ENCODE measurements at places on chromosomes 5 and 9.

DNA sequence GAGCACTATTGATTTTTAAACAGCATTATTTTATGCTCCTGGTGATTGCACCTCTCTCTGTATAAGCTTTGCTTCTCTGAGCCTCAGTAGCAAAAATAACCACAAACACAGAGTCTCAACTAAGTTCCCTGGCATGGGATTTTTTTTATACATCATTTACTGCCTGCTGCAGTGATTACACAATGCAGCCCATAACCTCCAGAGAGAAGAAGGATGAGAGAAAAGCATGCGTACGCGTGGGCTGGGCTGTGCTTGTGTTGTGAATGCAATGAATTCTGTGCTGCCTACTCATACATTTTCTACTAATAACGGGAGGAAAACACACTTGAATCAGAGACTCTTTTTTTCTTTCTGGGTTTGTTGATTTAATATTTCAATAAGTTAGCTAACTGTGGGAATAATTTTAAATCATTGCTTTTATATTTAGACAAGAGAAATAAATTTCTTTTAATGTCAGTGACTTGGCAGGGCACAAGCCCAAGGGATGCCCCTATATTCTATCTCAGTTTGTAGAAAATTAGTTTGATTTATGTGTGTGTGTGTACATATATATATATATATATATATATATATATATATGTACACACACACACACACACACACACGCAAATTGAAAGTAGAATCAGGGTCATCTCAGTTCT is 351.5 kb downstream of the MED10 start:
- no peak for DNase-seq

GRCh38 chr5:65070026-65070425 is 301.3 kb downstream of the CWC27 start:
- DNase-seq = no peak

GRCh38 chr9:14075218-14075617 is 238.7 kb downstream of the NFIB start:
- DNase-seq = no peak

GRCh38 chr9:133772581-133772980 is 34.4 kb upstream of the SARDH start:
- no peak for DNase-seq

GRCh38 chr5:137921931-137922330 is 32.7 kb downstream of the PKD2L2 start:
- no peak for DNase-seq

- no peak for DNase-seq
Observed at GRCh38 chr9:70466976-70467561, 52.6 kb upstream of the KLF9 start.

DNA sequence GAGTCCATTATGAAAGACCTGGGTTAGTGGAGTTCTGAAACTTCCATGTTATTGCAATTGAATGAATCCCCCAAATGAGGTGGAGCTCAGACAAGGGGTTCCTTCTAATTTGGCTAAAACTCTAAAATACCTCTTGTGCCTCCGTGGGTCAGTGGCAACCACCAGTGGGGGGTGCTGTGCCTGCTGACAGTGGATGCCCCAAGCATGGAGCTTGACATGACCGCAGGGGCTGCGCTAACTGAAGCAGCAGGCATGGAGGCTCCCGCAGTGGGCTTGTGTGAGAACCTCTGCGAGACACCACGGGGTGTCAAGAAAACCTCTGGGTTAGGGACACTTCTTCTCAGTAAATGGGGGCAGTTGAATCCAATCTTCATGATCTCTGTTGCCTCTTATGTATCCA is 200.5 kb downstream of the DRD1 start:
- no peak for DNase-seq

DNA sequence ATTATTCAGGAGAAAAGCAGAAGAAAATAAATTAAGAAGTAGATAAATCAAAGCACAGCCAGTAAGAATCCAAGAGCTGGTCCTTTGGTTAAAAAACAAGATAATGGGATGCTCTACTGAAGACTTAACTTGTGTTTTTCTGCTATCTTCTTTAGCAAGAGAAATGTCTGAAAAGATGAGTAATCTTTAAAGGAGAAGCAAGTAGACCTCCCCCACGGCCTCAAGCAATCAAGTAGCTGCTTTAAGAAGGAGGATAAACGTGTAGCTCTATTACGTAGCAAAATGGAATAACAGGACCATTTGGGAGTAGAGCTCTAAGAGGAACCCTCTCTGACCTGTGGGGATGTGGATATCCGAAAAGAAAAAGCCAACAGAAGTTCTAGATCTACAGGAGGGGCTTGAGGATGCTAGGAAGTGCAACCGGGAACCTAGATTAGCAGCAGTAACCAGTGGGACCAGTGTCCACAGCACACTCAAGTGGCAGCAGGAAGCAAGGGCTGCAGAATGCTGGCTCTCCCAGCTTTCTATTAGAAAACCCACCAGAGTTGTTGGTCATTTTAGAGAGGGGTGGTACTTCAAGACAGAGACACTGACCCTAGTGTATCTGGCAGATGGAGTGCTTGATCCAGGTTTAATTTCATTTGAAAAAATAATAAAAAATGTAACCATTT is 185.4 kb downstream of the GABBR2 start:
- no peak for DNase-seq

- DNase-seq = no peak
Observed at GRCh38 chr9:132888151-132888550, 9.5 kb downstream of the SPACA9 start.

GRCh38 chr5:178426326-178427130 is 163.7 kb downstream of the COL23A1 start:
- no peak for DNase-seq

- DNase-seq = no peak
Observed at GRCh38 chr5:32352685-32353084, 39.9 kb upstream of the MTMR12 start.

DNA sequence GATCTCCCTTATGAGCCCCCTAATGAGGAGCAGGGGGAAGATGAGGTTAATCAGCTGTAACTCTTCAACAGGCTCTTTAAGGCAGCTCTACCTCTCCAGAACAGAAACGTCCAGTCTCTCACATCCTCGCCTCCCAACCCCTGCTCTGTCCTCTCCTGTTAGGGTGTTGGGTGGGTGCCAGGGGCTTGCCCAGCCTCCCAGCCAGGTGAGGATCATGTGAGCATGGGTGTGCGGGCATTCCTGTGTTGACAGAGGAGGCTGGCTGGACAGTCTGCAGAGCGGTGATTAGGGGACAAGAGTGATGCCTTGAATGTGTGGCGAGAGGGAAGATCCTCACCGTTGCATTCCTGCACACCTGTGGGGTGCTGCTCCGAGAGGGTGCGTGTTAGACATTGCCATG is 51.7 kb downstream of the CCDC180 start:
- no peak for DNase-seq

DNA sequence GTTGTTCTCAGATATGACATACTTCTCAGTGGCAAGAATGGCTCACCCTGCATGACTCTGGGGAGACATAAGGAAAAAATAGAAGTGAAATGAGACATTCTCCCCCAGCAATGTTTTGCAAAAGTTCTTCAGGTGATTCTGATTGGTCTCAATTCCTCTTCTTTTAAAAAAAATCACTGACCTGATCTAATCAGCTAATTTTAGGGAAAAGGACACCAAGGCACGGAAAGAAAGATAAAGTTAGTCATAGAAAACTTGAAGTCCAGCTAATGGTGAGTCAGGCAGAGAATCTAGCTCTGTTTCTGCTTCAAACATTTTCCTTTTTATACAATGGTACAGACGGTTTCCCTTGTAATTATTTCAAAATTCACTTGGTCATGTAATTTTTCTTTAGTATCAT is 1018.9 kb upstream of the ARRDC3 start:
- DNase-seq = no peak

DNA sequence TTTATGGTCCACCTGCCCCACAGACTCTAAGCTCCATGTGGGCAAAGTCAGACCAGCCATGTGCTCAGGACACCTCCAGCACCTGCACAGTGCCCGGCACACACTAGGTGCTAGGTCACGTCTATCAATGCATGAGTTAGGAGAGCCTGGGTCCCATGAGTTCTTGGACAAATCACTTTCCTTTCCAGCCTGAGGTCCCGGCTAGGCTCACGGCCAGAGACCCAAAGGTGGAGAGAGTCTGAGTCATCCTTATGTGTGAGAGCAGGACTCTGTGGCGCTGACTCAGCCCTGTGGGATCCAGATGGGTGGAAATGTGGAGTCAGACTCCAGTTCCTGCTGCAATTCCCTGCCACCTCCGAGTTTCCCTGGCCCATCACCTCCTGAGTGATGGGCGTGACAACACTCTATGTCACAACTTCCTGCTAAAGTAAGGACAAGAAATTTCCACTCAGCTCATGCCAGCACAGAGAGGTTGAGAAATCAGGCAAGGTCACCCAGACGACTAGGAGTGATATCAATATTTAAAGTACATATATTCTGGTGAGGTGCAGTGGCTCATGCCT is 2.5 kb upstream of the ST6GALNAC4 start:
- peak; percentile 99 for DNase-seq

- no peak for DNase-seq
Observed at GRCh38 chr9:133054966-133055365, 6.8 kb upstream of the CEL start.

- DNase-seq = no peak
Observed at GRCh38 chr5:59547731-59548130, 345.8 kb downstream of the PDE4D start.

DNA sequence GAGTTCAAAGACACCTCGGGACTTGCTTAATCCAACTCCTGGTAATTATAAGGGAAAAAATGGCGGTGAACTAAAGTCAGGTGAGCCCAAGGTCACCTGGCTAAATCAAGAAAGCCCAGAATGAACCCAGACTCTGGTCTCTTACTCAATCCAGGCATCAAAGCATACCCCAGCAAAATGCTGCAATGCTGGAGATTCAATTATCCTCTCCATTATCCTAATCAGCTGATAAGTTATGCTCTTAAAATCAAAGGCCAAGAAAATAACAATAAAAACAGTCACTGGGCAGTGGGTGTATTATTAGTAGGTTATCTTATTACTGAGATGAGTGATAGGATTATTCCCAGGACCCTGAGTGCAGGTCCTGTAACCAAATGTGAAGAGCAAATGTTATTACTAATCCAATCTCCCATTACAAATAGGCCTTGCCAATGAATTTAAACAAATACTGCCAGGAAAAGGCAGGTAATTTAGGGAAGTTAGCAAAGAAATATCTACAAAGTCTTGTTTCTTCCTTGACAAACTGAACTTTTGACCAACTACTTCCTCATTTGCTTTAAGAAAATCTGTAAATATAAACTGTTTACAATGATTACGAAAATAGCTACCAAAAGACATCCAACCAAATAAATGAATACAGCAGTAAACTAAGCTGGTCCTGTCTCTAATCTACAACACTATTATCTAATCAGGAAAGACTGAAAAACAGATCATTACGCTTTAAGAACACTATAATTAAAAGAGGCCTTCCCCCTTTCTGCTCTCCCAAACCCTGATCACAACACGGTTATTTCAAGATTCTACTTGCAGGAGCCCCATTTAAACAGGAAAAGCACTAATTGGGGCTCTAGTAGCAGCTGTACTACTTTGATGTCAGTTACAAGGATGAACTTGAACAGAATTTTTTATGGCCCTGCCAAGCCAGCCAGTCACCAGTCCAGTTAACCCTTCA is 103.2 kb downstream of the MED27 start:
- DNase-seq = no peak

DNA sequence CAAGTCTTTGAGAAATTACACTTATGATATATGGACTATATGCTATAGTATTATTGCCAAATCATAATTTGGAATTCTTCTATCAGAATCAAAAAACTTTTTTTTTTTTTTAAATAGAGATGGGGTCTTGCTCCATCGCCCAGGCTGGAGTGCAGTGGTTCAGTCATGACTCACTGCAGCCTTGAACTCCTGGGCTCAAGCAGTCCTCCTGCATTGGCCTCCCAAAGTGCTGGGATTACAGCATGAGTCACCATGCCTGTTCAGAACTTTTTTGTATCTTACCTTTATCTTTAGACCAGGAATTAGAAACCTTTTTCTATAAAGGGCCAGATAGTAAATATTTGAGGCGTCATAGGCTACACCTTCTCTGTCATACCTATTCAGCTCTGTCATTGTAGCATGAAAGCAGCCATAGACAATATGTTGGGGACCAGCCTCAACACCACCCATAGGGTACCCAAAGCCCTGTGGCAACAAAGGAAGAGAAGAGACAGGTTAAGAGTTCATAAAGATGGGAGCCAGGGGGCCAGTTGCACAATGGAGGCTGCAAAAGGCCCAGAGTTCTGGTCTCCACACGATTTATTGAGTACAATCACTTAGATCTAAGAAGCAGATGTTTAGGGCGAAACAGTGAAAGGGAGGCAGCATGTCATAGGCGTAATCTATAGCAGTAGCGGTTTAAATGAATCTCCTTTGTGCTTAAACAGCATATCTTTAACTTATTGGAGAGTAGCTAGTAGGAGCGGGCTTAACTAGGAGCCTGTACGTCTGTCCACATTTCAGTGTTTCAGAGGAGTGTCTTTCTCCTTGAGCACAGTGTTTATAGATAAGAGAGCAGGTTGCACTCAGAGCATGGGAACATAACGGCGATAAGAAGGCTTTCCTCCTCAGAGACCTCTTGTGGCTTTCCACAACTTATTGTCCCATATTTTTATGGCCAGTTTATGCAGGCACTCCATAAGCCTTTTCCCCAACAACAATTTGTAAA is 12.5 kb downstream of the ECM2 start:
- no peak for DNase-seq

DNA sequence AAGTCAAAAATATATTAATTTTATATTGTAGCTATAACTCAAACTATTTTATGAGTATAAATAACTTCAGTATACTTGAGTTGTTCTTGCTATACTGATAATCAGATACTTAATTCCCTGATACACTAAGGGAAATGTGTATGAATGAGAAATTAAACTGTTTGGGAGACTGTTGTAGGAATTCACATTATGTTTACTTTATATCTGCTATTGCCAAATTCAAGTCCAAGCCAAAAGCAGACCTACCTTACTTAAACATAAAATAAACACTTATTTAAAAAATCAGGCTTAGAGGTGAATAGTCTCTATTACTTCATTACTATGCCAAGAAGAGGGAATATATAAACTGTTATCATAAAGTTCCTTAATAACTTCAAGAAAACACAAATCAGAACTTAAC is 13.2 kb downstream of the NR3C1 start:
- no peak for DNase-seq

- no peak for DNase-seq
Observed at GRCh38 chr5:157944077-157944633, 85.2 kb upstream of the CLINT1 start.

GRCh38 chr5:53556001-53556400 is 4.4 kb upstream of the NDUFS4 start:
- no peak for DNase-seq

DNA sequence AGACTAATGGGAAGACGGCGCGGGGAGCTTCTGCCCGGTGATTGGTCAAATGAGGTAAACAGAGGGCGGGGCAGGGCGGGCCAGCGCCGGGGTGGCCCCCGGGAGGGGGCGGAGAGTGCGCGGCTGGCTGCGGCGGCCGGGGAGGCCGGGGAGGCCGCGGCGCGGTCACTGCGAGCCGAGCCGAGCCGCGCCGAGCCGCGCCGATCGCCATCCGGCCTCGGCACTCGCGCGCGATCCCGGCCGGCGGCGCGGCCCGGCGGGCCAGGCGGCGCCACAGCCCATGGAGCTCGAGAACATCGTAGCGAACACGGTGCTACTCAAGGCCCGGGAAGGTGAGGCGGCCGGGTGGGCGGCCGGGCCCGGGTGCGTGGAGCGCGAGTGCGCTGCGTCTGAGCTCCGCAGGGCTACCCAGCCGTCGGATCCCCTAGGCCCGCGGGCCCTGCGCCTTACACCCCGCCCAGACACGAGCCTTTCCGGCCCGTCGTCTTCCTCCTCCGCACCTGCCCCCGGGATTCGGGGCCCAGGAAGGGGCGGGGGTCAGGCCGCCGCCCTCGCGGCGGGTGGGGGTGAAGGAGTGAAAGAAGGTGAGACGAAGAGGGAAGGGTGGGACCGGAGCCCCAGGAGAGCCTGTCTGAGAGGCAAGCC is at the start of gene GRK6:
Gene GRK6, plus strand, starts transcription at position 111 of the 645 bp plus-strand sequence. Its CDS starts 170 bp downstream, at position 281.
- no peak for DNase-seq
